Stimulated activated CD4-positive, alpha-beta T cell treated with anti-CD3 and anti-CD28 coated beads, Interleukin-2, amount 100 ng/mL, for 24 hours (primary cell): ENCODE measurements at places on chromosomes 16 and 17.
A peak's percentile ranks its signal among the peaks of the same experiment; 100 is the strongest.

GRCh38 chr16:77868478-77868877, 80.1 kb downstream of the VAT1L start:
- no peak for DNase-seq

GRCh38 chr16:4613636-4614570, 785 bp downstream of the UBALD1 start:
- peak; percentile 59 for DNase-seq

- no peak for DNase-seq
These were observed 8.8 kb downstream of the ADAT1 start for GRCh38 chr16:75614066-75614897.

DNA sequence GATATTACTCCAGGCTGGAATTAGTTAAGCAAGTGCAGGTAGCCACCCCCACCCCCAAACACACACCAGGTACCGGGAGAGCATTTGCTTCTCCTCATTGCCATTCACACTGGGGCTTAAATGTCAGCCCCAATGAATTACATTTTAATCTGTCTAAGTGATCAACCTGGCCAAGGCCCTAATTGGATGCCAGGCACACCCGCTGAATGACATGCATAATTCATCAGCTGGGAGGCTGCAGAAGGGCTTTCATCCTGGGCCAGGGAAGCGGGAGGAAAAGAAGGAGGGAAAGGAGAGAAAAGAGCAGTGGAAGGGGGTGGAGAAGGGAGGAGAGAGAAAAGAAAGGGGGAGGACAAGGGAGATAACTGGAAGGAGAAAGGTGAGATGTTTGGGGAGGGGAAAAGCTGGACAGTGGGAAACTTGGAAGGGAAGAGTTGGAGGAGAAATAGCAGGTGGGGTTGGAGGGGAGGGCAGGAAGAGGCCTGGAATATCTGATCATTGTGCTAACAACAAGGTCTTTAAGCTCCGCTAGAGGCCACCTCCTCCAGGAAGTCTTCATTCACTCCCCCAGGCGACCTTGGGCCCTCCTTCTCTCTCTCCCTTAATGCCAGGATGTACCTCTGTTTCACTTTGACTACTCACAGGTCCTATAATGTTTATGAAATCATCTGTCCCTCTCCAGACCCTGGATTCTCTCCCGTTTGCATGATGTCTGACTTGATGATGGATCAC, 40.1 kb upstream of the CES5A start:
- no peak for DNase-seq

DNA sequence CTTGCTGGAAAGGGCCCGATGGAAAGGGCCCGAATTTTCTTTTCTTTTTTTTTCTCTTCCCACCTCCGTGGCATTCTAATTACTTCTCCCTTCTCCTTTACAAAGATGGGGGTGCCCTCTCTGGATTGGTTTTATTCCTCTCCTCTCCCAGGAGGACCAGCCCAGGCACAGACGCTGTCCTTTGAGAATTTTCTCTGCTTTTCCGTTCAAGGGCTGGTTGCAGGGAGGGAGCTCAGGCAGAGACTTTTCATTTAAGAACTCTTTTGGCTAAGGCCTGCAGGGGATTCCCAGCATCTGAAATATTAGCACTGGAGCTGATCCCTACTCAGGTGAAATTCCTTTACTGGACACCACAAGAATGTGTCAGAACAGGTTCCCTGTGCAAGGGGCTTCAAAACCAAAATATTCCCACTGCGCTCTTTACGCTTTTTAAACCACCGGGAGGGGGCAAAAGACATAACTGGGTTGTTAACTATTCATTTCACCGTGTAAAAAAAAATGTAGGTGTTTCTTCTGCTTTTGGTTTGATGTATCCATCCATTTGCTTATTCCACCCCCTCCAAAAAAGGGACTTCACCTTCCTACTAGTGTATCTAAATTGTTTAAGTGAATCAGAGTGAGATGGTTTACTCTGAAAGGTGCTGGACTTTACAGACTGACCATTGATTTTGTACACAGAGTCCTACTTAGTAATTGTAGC, 1.4 kb downstream of the NFAT5 start:
- DNase-seq = no peak

DNA sequence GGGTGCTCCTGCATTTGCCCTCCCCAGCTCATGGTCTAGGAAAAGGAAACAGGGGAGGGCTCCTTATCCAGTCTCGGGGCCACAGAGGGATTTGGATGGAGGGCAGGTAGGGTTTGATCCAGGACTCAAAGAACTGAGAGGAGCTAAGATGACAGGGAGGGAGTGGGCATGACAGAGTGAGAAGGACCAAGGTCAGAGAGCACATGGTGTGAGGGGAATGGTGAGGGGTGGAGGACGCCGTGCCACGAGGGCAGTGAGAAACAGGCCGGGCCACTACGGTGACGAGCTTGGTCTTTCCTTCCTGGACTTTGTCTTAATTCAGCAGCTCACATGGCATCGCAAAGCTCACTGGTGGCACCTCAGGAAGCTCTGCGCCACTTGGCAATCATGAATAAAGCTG, 35.2 kb downstream of the IRF8 start:
- no peak for DNase-seq

GRCh38 chr17:65170839-65171238, 33.7 kb downstream of the RGS9 start:
- no peak for DNase-seq
